ENCODE measurements at places on chromosomes 3 and 15.

DNA sequence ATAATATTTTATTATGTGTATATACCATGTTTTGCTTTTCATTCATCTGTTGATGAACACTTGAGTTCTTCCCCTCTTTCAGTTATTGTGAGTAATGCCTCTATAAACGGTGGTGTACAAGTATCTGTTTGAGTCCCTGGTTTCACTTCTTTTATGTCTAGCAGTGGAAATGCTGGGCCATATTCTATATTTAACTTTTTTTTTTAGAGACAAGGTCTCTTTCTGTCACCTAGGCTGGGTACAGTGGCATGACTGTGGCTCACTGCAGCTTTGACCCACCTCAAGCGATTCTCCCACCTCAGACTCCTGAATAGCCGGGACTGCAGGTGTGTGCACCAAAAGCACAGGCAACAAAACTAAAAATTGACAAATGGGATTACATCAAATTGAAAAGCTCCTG is 19.9 kb downstream of the GOLM2 start:
- DNase-seq, result no peak

DNA sequence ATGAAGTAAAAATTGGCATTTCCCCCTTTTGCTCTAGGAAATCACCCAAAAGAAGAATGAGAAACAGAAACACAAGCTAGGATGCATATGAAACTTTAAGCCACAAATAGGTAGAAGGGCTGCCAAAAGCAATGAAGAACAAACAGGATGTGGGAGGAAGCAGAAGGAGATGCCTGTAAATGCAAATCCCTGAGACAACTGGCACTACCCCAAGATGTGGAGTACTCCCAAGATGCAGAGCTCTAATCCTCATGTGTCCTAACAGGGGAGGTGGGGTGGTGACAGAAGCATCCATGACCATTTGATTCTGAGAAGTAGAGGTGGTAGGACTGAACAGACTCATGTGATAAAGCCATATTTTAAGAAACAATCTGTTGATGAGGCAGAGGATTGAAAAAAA is 31.9 kb upstream of the ZNF280D start:
- no peak for DNase-seq

DNA sequence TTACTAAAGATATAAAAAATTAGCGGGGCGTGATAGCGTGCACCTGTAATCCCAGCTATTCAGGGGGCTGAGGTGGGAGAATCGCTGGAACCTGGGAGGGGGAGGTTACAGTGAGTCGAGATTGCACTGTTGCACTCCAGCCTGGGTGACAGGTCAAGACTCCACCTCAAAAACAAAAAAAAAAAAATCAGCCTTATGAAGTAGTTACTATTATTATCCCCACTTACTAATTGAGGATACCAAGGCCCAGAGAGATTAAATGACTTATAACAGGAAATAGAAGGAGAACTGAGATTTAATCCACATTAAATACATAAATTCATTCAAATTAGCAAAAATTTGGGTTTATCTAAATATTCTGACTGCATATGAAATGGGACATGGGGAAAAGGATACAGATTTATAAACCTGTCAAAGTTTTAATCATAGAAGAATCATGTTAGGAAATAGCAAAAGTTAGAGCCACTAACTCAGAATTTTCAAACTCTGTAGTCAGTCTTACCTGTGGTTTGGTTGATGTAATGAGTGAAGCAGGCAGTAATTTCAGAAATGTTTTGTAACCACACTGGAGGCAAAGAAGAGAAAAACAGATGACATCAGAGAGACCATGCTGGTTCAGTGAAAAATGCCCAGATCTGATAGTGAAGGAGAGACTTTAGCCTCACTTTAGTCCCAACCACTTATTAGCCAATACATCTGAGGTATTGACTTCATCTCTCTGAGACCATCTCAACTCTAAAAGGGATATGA is 25.0 kb upstream of the ACAP2 start:
- no peak for DNase-seq

DNA sequence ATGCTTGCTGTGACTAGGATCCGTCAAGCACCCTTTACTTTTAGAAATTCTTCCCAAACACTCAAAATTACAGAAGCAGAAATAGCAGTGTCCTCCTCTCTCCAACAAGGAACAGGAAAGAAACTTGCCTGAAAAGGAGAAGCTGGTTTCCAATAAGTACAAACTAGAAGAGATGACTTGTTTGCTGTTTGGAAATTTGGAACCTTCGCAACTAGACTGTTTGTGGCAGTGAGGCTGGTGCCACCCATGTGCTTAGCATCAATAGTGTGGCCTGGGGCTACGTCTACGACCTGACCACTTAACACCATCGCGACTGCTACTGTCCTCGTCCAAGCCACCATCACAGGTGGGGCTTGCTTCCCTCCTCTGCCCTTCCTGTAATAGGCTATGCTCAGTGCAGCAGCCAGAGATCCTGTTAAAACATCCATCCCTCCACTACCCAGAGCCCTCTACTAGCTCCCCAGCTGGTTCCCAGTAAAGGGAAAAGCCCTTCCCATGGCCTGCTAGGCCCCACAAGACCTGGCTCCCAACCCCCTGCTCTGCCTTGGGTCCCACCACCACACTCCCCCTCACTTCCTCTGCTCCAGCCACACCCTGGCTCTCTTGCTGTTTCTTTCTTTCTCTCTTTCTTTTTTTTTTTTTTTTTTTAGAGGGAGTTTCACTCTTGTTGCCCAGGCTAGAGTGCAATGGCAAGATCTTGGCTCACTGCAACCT is 52.6 kb upstream of the CCR2 start:
- no peak for DNase-seq

Data from stimulated activated CD4-positive, alpha-beta T cell treated with anti-CD3 and anti-CD28 coated beads, Interleukin-1b, Interleukin-23, amount 100 ng/mL, for 24 hours (primary cell).